ENCODE measurements at places on chromosomes 16 and 17. TPM values are rescaled to one million over a fixed set of nuclear protein-coding genes. Genes with fewer than 3 reads are reported as not detected.

DNA sequence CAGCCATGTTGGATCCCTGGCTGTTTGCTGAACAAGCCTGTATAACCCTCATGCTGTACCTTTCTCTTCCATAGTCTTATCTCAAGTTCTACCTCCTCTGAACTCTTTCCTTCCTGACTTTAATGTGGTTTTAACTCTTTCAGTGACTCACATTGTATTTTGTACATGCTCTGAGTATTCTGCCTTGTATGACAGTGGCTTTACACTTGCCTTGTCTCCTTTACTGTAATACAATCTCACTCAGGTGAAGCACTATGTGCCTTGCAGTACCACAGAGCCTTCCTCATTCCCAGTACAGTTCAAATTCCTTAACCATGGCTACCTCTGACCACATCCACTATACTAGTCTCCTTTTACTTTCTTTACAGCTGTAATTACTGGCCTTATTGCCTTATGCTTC is 14.1 kb downstream of the PSMD11 start:
- DNase-seq = no peak

DNA sequence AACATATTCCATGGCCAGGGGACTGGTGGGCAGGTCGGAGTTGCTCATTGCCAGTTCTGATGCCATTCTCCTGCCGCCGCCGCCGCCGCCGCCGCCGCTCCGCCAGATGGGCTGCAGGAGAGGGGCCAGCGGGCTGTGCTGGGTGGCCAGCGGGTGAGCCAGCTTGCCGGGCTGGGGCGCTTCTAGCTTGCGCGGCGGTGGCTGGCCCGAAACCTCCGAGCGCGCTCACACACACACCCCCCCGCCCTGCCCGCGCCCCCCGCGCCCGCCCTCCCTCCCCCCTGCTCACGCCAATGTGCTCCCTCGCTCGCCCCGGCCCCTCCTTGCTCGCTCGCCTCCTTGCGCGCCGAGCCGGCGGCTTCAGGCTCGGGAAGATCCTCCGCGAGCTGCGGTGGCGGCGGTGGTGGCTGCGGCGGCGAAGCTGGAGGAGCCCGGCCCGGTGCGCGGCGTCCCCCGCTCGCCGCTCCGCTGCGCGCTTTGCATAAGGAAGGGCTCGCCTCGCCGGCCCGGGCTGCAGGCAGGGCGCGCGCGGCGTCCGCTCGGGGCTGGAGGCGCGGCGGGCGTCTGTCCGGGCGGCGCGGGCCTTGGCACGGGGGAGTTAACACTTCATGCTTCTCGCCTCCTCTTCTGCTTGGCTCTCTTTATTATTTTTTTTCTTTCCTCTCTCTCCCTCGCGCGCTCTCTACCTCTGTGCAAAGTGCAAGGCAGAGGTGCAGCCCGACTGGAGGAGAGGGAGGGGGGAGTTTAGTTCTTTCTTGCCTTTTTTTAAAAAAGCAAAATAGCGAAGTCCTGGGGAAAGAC is 500 bp downstream of the MAF start:
- DNase-seq = no peak

GRCh38 chr17:58970609-58971450 is 135.8 kb downstream of the TRIM37 start:
- DNase-seq = no peak

DNA sequence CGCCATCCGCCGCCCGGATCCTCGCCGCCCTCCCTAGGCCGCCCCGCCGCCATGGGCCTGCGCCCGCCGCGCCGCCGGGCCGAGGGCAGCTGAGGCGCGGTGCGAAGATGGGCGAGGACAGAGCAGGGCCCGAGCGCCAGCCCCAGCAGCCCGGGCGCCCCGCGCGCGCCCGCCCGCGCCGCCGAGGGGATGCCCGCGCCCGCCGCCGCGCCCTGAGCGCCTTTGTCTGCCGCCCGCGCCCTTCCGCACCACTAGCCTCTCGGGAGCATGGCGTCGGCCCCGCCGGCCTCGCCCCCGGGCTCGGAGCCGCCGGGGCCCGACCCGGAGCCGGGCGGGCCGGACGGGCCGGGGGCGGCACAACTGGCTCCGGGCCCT is 278 bp downstream of the RAB11FIP3 start:
- DNase-seq = no peak

- peak; percentile 54 for DNase-seq
Observed at GRCh38 chr17:58710948-58711552, 18.6 kb downstream of the RAD51C start.

DNA sequence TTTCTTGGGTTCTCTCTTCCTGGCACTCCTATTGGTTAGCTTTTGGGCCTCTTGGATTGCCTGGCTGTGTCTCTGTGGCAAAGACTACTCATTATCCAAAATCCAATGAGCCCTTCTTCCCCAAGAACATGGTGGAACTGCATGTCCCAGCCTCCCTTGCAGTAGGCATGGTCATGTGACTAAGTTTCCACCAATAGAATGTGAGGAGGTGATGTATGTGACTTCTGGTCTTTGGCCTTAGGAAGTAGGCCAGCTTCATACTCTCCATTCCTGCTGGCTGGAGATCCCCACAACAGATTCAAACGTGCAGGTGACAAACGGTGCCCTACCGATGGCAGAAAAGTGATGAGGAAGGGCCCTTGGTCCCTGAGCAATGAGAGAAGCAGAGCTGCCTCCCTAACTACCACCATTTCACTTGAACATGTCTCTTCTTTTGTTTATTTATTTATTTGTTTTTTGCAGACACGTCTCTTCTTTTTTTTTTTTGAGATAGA is 17.3 kb upstream of the SPN start:
- DNase-seq = peak; percentile 34

- no peak for DNase-seq
Observed at GRCh38 chr17:38919316-38920078, 5.9 kb upstream of the LASP1NB start.

DNA sequence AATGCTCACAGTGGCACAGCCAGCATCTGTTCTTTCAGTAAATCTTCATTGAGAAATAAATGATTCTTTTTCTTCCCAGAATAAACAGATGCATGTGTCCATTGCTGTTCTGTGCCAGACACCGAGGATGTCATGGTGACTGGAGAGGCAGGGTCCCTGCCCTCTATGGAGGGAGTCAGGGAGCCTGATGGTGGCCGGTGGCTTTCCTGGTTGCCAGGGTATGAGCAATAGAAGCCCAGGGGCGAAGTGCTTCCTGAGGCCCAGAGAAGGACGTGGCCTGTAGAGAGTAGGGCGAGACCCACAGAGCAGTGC is 29.9 kb upstream of the NUDT16L1 start:
- no peak for DNase-seq

DNA sequence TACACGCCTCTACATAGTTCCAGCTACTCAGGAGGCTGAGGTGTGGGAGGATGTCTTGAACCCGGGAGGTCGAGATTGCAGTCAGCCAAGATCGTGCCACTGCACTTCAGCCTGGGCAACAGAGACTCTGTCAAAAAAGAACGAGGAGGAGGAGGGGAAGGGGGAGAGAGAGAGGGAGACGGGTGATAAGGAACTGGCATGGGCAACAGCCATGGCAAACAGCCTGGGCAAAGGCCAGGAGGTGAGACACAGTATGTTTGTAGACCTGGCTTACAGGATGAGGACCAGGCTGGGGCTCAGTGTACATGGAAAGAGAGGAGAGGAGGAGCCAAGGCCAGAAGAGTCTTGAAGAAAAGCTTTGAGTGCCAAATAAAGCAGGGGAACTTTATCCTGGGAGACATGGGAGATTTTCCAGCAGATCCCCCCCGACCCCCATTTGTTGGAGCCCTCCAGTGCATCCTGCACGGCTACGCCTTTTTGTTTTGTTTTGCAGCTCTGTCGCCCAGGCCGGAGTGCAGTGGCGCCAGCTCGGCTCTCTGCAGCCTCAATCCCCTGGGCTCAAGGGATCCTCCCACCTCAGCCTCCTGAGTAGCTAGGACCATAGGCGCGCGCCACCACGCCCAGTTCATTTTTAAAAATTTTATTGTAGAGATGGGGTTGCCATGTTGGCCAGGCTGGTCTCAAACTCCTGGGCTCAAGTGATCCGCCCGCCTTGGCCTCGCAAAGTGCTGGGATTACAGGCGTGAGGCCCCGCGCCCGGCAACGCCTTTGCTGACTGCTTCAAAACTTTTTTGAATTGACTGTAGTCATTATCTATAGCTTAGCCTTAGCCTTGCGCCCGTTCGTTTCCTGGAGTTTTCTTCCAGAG is 1.3 kb upstream of the ALKBH5 start:
- no peak for DNase-seq

DNA sequence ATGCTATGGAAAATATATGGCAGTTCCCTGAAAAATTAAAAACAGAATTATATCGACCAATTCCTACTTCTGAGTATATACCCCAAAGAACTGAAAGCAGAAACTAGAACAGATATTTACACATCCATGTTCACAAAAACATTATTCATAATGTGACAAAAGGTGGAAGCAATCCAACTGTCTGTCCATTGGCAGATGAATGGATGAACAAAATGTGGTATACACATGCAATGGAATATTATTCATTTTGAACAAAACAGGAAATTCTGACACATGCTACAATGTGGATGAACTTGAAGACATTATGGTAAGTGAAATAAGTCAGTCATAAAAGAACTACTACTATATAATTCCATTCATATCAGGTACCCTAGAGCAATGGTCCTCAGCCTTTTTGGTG is 263.5 kb upstream of the AXIN2 start:
- DNase-seq = no peak

DNA sequence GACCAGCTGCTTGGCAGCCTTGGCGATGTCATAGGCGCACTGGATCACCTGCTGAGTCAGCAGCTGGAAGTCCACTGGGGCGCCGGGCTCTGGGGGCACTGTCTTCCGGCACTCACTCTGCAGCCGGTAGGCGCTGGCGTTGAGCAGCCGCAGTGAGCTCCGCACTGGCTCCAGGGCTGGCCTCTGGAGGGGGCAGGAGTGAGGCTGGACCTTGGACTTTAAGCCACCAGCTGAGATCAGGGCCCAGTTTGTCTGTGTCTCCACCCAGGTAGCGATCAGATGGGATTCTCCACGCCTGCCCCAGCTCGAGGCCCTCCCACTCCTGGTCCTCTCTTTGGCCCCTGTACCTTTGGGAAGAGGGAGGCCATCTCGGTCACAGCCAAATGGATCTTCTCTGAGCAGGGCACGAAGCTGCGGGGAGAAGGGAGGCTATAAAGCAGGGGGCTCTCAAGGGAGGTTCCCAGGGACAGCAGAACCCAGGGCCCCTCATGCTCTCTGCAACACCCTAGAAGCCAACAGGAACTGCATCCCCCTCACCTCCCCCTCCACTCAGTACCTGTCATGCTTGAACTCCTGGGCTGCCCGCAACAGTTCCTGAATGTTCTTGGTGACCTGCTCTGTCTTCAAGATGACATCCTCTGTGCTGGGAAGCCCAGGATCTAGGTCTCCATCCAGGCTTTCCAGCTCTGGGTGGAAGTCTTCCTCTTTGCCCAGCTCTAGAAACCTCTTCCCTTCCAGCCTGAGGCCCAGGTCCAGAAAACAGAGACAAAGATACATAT is 6.4 kb downstream of the TP53I13 start:
- no peak for DNase-seq

- DNase-seq = no peak
Observed at GRCh38 chr17:19456016-19456927, 45.2 kb downstream of the RNF112 start.

DNA sequence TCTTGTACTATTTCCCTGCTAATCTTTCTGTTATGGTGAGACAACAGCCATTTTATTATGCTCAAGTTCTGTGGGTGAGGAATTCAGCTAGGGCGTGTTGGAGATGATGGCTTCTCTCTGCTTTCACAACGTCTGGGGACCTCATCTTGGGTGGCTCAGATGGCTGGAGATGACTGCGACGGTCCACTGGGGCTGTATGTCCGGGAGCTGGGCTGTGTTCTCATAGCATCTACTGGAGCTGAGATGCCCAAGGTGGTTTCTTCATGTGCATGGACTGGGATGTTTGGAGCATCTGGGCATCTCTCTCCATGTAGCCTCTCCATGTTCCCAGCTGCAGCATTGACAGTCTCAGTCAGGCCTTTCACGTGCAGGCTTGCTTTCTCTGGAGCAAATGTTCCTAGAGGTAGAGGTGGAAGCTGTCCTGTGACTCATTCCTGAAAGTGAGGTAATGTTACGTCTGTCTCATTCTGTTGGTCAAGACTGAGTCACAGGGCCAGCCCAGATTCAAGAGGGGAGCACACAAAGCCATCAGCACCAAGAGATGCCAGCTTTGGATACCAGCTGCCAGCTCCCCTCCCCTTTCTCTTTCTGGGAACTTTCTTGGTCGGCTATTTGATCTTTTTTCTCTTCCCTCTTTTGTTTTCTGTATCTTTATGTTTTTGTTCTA is 96.2 kb downstream of the RAP1GAP2 start:
- peak; percentile 99 for DNase-seq

The MYO15B gene
- total RNA-seq = 7.1 TPM

The TSR3 gene
- total RNA-seq = 179 TPM

The SMG1 gene
- total RNA-seq = 34.0 TPM

The ZNF205 gene
- 21.0 TPM for total RNA-seq
